LHCN-M2 (cell line): ENCODE measurements at places on chromosomes 12 and 14. TPM values are rescaled to one million over a fixed set of nuclear protein-coding genes. Genes with fewer than 3 reads are reported as not detected.

- DNase-seq = no peak
These were observed 773.2 kb upstream of the ALG10B start for GRCh38 chr12:37543131-37543965.

DNA sequence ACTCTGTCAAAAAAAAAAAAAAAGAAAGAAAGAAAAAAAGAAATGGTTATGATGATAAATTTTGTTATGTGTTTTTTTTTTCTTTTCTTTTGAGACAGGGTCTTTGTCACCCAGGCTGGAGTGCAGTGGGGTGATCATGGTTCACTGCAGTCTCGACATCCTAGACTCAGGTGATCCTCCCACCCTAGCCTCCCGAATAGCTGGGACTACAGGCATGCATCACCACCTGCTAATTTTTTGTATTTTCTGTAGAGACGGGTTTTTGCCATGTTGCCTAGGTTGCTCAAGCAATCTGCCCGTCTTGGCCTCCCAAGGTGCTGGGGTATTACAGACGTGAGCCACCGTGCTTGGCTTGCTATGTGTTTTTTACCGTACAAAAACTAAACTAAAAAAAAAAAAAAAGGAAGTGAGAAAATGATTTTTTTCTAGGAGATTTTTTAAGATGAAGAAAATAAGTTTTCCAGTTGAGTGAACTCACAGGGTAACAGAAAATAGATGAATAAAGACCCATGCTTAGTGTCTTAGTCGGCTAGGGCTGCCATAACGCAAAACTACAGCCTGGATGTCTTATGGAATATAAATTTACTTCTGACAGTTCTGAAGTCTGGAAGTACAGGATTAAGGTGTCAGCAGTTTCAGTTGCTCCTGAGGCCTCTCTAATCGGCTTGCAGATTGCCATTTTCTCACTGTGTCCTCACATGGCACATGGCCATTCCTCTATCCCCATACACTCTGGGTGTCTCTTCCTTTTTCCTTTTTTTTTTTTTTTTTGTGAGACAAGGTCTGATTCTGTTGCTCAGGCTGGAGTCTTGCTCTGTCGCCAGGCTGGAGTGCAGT is 13.2 kb upstream of the APOF start:
- DNase-seq = no peak

DNA sequence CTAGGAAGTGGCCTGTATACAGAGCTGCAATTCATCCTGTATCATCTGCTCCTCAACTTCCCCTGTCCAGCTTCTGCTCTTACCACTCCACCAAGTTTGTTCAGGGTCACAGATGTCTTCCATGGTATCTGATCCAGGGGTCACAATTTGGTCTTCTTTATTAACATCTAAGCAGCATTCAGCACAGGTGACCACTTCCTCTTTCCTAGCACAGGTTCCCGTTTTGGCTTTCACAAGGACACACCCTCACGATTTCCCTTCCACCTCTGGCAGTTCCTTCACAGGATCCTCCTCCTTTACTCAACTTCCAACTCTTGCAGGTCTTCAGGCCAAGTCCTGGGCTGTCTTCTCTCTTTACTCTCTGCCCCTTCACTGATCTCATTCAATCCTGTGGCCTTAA is 93.6 kb downstream of the TTC7B start:
- DNase-seq = no peak

DNA sequence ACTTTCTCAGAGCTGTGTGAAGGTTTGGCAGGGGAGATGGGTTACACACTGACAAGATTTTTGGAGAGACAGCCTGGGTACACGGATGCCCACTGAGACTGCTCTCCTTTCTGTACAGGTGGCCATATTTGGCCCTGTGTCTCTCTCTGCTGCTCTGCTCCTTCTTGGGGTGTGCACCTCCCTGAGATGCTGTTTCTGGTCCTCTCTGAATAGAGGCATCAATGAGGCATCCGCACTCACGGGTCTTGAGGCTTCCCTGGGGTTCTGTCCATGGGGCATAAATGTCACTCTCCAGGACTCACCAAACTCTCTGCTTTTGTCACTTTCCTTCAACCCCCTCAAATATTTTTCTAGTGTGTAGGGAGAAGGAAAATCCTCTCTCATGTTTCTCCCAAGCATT is 77.5 kb downstream of the TTC8 start:
- DNase-seq = no peak

- DNase-seq = no peak
These were observed 129.0 kb downstream of the ASCL4 start for GRCh38 chr12:107903341-107904061.

DNA sequence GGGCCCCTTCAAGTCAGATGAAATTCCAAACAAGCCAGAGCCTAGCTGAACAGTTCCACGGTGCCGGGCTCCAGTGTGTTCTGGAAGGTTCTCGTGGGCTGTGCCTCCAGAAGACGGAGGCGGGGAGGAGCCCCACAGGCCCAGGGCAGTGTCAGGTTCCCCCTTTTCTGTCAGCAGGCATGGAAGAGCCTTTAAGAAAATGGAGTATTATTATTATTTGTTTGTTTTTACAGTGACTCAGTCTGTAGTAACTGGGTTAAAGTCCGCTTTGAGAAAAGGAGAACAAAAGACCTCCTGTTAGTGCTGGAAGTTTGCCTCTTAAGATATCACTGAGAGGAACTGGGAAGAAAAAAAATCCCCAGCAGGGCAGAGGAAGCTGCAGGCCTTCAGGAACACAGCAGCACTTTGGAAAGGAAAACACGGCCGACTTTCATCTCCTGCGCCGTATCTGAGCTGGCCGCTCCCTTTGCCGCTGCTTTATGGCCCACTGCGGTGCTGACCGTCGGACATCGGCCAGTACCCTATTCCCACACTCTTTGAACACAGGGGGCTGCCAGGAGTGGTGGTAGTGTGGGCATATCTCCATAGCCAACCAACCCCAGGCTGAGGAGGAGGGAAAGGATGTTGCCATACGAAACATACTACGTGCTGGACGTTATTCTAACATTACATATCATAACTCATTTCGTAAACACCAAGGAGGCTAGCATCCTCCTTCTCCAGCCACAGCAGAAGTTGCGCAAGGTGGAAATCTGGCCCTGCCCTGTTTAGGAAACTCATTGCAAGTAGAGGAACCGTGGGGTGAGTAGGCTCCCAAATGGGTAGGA is 194.0 kb downstream of the ZFP36L1 start:
- DNase-seq = peak; percentile 98

- no peak for DNase-seq
These were observed 217.4 kb downstream of the C12orf42 start for GRCh38 chr12:103278329-103278728.

DNA sequence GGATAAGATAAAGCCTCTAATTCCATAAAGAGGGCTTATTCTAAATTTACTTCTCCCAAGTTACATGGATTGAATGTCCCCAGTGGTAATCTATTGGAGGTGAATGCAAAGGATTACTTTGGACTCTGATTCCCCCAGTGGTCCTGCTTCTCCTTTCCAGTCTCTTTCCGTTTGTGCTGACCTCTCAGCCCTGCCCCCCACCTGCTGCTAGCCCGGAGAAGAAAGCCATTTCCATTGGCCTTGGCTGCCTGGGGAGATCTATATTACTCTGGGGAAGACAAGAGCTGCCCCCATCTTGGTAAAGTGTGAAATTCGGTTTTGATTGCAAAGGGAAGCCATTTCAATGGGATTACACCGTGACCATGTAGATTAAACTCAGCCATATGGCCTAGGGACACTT is 13.3 kb downstream of the ASCL1 start:
- DNase-seq = no peak

GRCh38 chr14:99747582-99748330 is 45.5 kb upstream of the EML1 start:
- no peak for DNase-seq

- peak; percentile 58 for DNase-seq
These were observed 1.6 kb downstream of the GSG1 start for GRCh38 chr12:13101821-13102375.

- DNase-seq = peak; percentile 36
These were observed 1.7 kb upstream of the C12orf56 start for GRCh38 chr12:64392221-64392620.

- DNase-seq = no peak
These were observed 151.2 kb upstream of the RFLNA start for GRCh38 chr12:124143726-124144125.

GRCh38 chr12:104180374-104180773 is 35.2 kb upstream of the TXNRD1 start:
- no peak for DNase-seq

DNA sequence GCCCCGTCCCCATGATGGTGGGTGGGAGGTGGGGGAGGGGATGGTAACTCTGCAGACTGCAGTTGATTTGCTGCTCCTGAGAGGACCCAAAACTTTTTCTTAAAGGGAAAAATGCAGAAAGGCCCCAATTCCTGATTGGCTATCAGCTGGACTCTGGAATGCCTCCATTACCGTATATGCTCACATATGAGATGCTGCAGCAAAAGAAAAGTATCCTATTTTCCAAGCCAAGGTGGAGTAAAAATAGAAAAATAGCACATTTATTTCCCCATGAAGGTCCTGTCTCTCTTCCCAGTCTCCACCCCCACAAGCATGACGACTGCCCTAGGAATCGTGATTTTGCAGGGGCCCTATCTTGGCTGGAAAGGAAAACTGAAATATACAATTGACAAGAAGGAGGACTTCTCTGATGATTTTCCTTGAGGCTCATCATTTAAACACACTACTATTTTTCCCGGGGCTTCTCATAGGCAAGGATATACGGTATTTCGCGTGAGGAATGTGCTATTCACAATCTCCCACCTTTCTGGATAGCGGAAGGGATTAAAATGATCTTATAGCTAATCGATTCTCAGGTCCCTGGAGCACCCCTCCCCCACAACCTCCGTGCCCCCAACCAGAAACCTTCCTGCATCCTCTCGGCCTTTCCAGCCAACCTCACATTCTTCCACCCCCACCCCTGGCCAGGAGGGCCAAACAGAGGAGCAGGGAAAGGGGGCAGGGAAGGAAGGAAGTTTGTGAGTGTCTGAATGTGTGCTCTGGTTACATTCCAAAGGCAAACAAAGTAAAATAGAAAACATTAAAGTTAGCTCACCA is 138.9 kb upstream of the CCND2 start:
- DNase-seq = peak; percentile 35

GRCh38 chr12:19428246-19428645 is 11.0 kb upstream of the AEBP2 start:
- no peak for DNase-seq

- no peak for DNase-seq
These were observed 135.8 kb downstream of the EML1 start for GRCh38 chr14:99928963-99929362.

DNA sequence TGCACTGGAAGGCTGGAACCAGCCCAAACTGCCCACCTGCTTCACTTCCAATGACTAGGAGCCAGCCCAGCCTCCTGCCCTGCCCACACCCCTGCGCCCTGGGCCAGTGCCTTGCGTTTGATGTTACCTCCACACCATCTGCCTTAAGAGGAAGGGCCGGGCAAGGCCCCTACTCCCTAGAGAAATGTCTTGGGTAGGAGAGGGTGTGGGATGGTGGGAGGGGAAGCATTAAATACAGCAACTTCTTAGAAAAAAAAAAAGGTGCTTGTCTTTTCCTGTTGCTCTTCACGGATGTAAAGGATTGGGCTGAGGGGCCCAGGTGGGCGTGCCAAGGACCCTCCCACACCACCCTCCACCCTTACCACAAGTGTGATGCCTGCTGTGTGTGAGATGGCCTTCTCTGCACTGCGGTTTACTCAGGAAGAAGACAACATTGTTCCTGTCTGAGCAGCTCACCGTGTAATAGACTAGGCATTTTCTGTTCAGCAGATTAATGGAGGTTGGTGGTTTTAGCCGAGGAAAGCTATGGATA is 99.9 kb downstream of the NINJ2 start:
- no peak for DNase-seq

GRCh38 chr12:113048716-113049127 is 7.8 kb upstream of the DTX1 start:
- DNase-seq = peak; percentile 54

- peak; percentile 4 for DNase-seq
These were observed 7.9 kb downstream of the TAS2R13 start for GRCh38 chr12:10901427-10901826.

- peak; percentile 2 for DNase-seq
These were observed 8.2 kb upstream of the NTS start for GRCh38 chr12:85865890-85866289.

DNA sequence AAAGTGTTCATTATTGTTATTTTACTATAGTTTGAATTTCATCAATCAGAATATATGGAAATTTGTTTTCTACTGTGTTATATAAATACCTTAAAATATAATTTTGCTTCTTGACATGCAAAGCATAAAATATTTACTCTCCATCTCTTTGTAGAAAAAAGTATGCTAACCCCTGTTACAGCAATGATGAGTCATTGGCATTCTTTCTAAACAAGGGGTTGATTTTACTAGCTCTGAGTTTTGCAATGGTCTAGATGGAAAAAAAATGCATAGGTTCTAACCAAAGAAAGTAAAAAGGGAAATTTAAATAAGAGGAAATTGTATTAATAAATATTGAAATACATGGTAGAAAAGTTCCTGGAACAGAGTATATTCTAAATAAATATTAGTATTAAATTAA is 990.2 kb upstream of the ATXN7L3B start:
- DNase-seq = no peak

GRCh38 chr14:61225344-61225743 is 55.8 kb downstream of the TMEM30B start:
- DNase-seq = no peak

DNA sequence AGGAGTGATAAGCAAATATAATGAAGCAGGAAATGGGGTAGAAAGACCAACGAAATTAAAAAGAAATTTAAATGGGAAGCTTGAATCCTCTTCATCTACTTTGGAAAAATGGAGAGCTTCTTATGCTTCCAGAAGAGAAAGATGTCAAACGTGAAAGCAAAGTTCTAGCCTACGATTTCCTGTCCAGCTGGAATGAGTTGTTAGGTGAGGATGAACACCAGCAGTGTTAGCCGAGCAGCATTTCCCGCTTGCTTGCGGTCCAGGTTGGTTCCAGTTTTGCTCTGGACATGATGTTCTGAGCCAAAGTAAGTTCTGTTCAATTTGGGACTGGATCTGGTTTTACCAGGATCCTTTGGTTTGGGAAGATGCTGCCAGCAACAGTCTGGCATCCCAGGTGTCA is 78.9 kb downstream of the DACT1 start:
- DNase-seq = peak; percentile 23

DNA sequence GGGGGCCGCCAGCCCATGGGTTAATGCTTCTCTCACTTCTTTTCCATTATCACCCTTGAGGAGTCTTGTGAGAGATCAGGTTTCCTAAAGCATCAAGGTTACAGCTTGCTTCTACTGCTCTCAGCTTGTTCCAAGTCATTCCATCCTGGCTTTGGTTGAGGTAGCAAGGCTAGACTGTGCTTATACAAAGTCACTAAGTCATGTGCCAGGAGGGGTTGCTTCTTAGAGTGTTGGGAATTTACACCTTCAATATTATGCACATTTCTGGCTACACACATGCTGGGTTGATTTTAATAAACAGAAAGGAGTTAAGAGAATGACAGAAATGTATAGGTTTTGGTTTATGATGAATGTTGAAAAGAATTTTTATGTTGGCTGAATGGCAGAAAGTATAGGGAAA is 21.8 kb downstream of the IFT43 start:
- DNase-seq = no peak

The TAS2R46 gene
- total RNA-seq = 0.11 and 0.13 TPM in 2 replicates

The LGMN gene
- total RNA-seq = 3.3 and 3.8 TPM in 2 replicates

The DPY19L2 gene
- total RNA-seq = 8.5 and 9.8 TPM in 2 replicates

The BCL2L14 gene
- total RNA-seq = not detected in 2 replicates

The GALNT8 gene
- not detected in 2 replicates for total RNA-seq

The HOXC6 gene
- total RNA-seq = 5.3 and 5.6 TPM in 2 replicates

The GPD1 gene
- 0.17 TPM in 1 of 2 replicates, not detected in the other for total RNA-seq

The GPX2 gene
- total RNA-seq = not detected in 2 replicates

The SALL2 gene
- 3.5 and 7.1 TPM in 2 replicates for total RNA-seq

The DBX2 gene
- not detected in 2 replicates for total RNA-seq

The ZNF891 gene
- total RNA-seq = 1.0 and 1.2 TPM in 2 replicates

The KCNMB4 gene
- 0.75 and 0.90 TPM in 2 replicates for total RNA-seq

The FICD gene
- 7.0 and 7.9 TPM in 2 replicates for total RNA-seq

The ACOT6 gene
- not detected in 2 replicates for total RNA-seq

The DPPA3 gene
- not detected in 2 replicates for total RNA-seq

The CMAS gene
- 47.9 and 48.3 TPM in 2 replicates for total RNA-seq

The IAPP gene
- total RNA-seq = not detected in 2 replicates
